ENCODE measurements at places on chromosomes 1 and 21.

- DNase-seq, result no peak
Measured at GRCh38 chr1:171803045-171803444, 21.6 kb downstream of the METTL13 start.

- DNase-seq, result no peak
Measured at GRCh38 chr1:232046451-232047306, 420.1 kb downstream of the DISC1 start.

DNA sequence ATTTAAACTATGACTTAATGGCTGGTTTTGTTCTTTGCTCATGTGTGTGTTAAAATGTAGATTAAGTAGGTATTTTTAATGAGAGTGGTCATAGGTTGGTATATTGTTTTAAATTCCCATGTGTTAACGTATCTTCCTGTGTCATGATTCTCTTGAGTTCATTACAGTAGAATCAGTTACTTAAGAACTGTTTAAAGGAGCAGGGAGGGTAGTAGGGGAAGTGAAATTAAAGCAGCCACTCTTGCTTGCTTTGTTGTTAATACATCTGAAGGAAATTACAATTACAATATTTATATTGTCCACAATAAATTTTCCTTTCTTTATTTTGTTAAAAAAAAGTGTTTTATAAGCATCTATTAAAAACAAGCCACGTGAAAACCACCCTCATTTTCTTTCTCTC lies 119.2 kb upstream of the KIAA1614 start:
- DNase-seq, result no peak

DNA sequence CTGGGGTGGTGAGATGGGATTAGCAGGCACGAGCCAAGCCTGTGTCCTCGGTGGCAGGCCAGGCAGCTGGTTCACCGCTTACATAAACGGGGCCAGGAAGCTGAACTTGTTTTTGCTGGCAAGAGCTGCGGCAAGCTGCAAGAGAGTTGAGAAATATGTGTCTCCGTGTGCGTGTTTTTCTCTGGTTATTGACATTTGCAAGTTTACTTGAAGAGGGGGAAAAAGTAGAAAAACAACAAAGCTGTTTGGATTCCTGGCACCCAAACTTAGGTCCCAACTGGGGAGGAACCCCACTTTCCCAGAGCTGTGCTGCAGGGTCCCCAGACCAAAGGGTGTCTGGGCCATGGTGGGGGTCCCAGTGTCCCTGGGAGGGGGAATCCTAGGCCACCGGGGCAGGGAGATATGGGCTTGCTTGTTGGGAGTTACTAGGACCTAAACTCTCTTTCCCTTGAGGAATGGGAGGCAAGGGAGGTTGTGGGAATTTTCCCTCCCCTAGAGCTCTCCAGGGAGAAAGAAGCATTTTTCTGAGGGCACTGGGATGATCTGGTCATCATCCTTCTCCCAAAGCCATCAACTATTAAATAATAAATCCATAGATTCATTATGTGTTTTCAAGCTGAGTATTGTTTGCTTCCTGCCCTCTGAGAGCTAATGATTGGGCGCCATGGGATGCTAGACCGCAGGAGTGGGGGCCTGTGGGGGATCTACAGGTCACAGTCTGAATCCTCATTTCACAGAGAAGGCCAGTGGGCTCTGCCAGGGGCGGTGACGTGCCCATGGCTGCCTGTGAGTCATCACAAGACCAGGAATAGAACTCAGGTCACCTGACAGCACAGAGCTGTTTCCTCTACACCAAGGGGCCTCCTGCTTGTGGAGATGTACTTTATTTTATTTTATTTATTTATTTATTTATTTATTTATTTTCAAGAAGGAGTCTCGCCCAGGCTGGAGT lies 14.8 kb downstream of the IL6R start:
- DNase-seq, result peak; percentile 62

DNA sequence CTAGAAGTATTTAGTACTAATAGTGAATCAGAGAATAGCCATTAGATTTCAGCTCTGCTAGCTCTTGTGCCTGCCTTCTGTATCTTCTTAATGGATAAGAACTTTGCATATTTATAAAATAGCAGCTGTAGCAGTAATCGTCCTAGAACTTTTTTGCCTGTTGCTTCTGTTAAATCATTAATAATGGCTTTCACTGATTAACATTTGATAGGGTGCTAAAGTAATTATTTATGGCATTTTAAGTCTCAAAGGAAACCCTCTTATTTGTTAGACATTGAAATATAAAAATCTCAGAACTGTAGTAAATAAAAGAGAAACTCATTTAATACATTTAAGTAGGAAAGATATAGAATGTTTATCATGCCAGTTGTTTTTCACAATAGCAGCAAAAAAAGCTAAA lies 27.0 kb downstream of the SPEN start:
- DNase-seq, result no peak

GRCh38 chr1:92536211-92536979 lies 49.7 kb upstream of the GFI1 start:
- DNase-seq, result peak; percentile 24

DNA sequence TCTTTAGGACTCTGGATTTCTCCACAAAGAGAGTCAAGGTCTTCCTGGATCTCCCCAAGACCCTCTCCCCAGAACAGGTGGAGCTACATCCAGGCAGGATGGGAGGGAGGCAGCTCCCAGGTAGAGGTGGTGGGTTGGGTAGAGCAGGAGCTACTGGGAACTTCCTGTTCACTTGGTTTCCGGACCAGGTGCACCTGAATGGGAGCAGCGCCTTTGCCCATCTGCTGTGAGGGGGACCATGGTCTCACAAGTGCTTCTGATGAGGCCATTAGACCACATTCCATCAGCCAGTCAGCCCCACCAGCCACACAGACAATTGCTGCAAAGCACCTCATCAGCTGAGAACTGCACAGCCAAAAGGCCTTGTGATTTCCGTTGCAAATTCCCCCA lies 188.8 kb downstream of the MATN1 start:
- no peak for DNase-seq

DNA sequence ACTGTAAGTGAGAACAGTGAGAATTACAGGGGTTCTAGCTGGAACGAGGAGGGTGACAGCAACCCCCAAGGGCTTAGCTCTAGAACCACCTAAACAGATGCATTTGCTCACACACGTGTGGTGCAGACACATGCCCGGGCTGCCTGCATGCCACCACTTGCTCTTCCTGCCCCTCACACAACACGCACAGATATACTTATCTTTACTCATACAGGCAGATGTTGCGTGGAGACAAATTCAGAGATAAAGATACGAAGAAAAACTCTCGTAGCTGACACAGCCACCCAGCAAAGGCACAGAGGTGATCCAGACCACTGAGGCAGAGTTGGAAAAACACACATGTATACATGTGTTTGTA lies 13.5 kb downstream of the VANGL1 start:
- DNase-seq, result no peak

- DNase-seq, result no peak
Measured at GRCh38 chr1:8343464-8344001, 25.6 kb downstream of the SLC45A1 start.

DNA sequence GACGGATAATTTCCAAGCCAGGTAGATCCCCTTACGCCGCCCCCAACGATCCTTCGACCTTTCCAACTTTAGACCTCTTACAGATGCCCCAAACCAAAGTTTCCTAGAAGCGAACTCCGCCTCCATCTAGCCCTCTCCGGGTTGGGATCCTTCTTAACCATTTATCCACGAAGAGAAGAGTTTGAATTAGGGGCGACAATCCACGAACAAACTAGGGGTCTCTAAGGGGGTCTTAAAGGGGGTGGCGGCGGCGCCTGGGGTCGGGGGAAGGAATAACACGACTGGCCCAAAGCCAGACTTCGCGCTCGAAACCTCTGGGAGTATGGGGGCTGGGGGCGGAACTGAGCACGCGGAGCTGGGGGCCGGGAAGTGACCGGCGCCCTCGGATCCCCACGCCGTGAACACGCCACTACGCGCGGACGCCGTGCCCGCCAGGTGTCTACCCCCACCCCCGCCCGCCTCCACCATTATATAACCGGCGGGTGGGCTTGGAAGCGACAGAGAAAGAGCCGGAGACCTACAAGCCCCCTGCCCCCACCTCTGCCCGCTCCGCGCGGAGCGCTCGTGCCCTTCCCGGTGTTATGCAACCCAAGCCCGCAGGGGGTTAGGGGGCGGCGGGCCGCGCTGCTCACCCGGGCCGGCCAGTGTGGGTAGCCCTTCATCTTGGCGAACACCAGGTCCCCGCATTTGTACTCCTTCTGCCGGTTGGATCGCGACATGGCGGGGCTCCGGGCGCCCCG lies 594 bp downstream of the HDGF start:
- DNase-seq, result no peak

DNA sequence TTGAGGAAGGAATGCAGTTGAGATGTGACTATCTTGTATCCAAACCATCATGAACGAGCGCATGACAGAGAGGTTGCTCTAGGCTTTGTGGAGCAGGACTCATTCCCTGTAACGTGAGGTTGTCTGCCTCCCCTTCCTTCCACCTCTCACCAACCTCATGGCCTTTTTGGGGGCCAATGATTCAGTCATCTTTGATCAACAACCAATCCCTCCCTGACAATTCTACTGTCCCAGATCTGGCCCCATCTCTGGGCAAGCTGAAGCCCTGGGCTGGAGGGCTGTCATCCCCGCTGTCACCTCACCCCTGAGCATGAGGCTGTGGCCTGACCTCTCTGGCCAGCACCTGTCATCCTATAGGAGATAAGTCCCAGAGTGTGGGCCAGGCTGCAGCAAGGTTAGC lies 19.7 kb downstream of the MTARC1 start:
- DNase-seq, result no peak

DNA sequence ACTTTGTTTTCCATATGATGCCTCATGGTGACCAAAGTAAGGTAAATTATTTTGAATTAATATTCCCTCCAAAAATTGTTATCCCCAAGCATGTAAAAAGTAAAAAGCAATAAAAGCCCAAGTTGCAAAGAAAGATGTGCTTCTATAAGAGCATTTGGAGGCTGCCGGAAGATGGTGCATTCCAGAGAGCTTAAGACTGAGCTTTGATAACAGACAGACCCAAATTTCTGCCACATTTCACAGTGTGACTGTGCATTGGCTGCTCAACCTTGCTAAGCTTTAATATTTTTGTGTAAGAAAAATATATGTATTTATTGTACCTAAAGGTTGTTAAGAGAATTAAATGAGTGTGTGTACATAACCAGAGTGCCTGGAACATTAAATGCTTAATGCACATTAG lies 67.9 kb downstream of the CYYR1 start:
- no peak for DNase-seq

GRCh38 chr1:1167841-1168450 lies 5.7 kb upstream of the TTLL10 start:
- DNase-seq, result no peak

GRCh38 chr1:172514108-172514507 lies 18.8 kb upstream of the SUCO start:
- DNase-seq, result no peak

GRCh38 chr1:22536506-22536905 lies 26.8 kb upstream of the EPHA8 start:
- DNase-seq, result no peak

DNA sequence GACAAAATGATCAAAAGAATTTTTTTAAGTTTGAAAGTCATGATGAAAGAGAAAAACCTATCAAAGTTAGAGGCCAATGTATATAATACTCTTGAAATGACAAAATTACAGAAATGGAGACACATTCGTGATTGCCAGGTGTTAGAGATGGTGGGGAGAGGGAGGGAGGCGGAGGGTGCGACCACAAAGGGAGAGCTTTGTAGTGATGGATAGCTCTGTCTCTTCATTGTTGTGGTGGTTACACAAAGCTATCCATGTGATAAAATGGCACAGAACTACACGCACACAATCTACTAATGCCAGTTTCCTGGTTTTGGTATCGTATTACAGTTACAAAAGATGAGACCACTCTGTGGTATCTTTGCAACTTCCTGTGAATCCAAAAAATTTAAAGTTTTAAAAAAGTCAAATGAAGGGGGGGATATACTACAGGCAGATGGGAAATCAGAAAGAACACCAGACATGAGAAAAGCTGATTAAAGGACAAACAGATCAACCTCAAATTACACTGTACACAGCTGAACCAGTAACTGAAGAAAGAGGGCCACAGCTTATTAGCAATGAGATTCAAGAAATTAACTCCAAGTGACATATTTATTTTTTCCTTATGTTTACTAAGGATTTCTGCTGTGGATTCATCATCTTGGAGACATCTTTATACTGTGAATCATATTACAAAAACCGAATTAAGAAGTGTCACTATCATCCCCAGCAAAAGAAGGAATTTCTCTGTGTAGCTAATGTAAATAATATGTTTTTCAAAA lies 199.1 kb downstream of the SLC45A1 start:
- DNase-seq, result no peak

- DNase-seq, result no peak
Measured at GRCh38 chr1:41574842-41575241, 90.4 kb upstream of the EDN2 start.

DNA sequence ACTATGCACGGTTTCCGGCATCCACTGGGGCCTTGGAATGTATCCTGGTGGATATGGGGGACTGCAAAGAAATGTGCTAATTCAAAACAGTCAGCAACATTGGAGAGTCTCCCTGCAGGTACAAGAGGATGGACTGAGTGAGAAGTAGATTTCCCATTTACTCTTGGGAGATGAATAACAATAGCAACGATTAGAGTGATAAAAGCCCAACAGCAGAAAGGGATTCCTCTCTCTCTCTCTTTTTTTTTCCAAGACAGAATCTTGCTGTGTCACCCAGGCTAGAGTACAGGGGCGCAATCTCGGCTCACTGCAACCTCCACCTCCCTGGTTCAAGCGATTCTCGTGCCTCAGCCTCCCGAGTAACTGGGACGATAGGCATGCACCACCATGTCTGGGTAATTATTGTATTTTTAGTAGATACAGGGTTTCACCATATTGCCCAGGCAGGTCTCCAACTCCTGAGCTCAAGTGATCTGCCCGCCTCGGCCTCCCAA lies 5.0 kb upstream of the SHCBP1L start:
- no peak for DNase-seq

DNA sequence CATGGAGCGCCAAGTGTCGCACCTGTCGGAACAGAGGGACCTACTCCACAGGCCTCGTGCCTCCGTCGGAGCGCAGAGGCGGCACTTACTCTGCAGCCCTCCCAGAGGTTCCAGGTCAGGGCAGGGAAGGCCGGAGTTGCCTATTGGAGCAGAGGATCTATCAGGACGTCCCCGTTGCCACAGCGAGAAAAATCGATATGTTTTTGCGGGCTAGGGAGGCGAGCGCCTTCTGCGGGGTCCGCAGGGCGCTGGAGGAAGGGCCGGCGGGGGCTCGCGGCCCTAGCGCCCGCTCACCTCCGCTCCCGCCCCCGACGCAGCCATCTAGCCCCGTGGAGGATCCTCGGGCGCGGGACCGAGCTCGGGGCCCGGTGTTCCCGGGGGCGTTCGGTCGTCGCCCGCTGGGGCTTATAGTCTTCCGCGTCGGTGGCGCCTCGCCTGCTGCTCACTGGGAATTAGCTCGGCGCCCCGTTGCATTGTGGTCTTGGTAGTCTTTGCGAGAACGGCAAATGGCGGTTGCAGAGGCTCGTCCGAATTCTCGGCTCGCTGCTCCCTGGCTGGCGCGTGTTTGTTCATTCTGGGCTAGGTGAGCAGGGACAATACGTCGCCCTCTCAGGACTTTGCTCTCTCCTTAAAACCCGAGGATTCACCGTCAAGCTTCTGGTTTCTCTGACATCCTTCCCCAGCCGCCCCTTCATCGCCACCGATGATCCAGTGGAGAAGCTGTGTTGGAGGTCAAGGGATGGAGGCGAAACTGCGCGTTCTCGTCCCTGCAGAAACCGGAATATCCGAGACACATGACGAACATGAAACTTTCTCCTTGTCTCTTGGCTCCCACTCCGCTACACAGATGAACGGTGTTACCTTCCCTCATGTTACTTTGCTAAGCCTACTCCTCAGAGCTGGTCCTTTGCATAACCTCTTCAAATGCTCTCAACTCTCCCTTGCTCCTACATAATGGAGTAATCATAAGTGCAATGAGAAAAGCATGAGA lies at the start of gene JTB:
TSS of gene JTB (minus strand) at position 425 of the 991 bp plus-strand sequence. CDS start at position 3, 422 bp downstream.
- DNase-seq, result peak; percentile 79
